ENCODE measurements at places on chromosomes 5 and 9.

DNA sequence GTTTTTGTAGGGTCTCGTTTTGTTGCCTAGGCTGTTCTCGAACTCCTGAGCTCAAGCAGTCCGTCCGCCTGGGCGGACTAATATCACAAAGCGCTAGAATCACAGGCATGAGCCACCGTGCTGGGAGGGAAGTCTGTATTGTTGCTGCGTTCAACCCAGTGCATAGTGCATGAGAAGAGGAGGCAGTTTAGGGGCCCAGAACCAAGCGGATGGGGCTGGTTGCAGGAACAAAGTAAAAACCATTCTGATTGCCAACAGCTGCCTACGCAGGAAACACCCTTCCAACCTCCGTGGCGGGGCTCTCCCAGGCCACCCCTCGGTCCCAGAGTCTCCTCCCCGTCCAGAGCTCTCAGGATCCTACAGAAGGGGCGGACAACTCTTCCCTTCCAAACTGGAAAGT is 87.1 kb downstream of the ANXA2R start:
- no peak for DNase-seq

GRCh38 chr5:96569332-96569731 is 92.8 kb upstream of the CAST start:
- no peak for DNase-seq

GRCh38 chr9:37667706-37668105 is 17.0 kb downstream of the FRMPD1 start:
- no peak for DNase-seq

GRCh38 chr5:116361171-116361967 is 213.3 kb downstream of the SEMA6A start:
- no peak for DNase-seq

- DNase-seq: no peak
Observed at GRCh38 chr5:65468633-65469032, 13.1 kb downstream of the ADAMTS6 start.

GRCh38 chr5:57736716-57737115 is 254.1 kb upstream of the ACTBL2 start:
- DNase-seq: no peak

GRCh38 chr5:176736301-176736930 is 73.9 kb upstream of the UNC5A start:
- DNase-seq: no peak

GRCh38 chr5:179905161-179905560 is 2.5 kb downstream of the TBC1D9B start:
- DNase-seq: no peak

DNA sequence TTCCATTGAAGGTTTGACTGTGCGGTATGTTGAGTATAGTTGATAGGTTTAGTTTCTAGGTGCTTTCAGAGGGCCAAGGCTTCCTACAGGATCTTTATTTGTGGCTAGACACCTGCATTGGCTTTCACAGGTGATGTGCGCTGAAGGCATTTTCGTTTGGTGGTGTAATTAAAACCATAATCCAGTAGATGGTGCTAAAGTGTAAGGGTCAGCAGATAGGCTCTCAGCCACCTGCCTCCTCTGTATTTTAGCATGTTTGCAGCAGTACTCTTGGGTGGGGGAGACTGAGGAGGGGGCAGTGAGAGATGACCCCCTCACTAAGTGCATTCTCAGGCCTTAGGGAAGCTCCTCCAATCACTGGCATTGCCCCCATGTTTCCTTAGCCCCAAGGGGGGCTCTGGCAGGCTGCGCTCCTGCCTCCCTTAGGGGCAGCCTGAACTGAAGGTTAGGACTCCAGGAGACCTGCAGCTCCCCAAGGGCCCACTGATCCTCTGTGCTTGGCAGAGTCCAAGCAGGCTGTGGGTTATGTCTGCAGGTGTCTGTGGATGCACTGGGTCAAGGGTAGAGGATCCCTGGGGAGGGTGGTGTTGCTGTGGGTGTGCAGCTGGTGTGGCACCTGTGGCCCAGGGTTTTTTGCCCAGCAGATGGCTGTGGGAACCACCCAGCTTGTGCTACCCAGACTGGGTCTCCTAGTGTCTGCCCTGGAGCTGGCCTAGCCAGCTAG is 23.4 kb downstream of the CDK20 start:
- DNase-seq: no peak

Data from NCI-H1436 treated with DMSO at 0.1 percent for 48 hours (cell line).